ENCODE measurements at places on chromosomes 12 and 14.

GRCh38 chr12:18581232-18581962, 156.4 kb downstream of the PLCZ1 start:
- no peak for DNase-seq

DNA sequence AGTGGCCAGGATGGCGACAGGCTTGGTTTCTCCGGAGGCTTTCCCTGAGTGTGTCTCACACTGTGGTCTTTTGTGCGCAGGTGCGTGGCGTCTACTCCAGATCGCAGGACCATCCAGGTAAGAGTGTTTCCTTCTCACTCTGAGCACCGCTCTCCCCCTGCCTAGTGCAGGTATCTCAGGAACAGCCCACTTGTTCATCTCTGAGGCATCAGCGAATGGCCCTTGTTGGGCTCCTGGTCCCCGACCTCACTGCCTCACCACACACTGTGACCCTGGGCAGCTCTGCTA, 781 bp downstream of the ADGRD1 start:
- no peak for DNase-seq

- no peak for DNase-seq
Observed at GRCh38 chr14:60630129-60630528, 19.1 kb downstream of the SIX1 start.

DNA sequence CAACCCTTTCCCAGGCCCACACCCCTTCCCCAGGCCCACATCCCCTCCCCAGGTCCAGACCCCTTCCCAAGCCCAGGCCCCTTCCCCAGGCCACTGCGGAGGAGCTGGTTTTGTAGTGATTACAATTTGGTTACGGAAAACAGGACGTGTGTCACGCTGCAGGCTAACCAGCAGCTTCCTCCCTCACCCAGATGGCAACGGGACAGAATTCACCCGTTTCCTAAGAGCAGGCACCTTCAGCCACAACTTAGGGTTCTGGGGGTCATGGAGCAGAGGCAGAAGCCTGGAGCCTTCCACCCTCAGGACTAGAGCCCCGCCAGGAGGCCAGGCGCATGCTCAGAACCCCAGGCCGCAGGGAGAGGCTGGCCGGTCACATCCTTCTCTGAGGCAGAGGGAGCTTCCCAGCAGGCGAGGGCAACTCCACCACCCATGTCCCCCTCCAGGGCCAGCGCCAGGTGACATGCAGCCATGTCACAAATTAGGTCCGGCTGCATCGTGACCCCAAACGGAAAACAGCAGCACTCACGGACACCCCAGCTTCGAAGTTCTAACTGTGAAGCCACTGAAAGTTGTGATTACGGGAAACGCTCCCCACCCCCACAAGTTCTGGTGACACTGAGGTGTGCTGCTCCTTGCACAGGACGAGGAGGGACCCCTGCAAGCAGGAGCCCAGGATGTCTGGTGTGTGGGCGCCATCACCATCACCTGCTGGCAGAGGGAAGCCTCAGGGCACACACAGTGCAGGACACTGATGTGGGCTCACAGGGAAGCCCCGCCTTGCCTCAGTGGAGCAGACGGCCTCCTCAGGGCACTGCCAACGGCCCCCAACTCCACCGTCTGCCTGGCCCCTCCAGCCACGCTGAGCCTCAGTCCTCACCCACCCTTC, 7.7 kb downstream of the BRF1 start:
- no peak for DNase-seq

DNA sequence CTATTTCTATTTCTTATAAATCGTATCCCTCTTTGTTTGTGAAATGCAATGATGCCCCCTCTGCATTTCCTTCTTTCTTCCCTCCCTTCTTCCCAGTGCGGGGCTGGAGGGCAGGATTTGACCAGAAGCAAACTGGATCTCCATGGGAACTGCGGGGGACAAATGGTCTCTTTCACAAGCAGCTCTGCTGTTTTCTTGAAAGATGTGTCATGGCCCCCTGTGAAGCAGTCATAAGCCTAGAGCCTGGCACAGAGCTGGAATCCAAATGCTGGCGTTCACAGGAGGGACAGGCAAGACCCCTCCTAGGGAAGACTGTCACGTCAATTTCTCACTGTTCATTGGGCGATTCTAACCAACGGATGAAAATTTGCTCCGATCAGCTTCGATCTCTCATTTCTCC, 203.5 kb upstream of the NOS1 start:
- no peak for DNase-seq

GRCh38 chr12:55727643-55728185, 1.1 kb downstream of the CD63 start:
- DNase-seq = no peak

DNA sequence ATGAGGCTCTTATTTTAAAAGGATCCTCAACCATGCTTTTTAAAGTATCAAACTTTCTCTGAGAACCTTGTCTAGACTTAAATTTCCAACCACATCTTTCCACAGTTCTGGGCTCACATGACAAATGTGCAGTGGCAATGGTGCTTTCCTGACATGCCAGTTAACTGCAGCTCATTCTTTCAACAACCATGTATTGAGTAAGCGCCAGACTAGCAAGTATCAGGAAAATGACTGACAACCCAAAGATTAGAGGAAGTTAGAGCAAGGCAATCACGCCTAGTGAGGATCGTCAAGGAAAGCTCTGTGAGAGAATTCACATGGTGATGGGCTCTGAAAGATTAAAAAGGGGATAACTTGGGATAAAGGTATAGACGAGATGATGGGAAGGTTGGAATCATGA, 35.8 kb downstream of the FLVCR2 start:
- DNase-seq = no peak
